H7 (cell line): ENCODE measurements at places on chromosomes 5 and 9. TPM values are rescaled to one million over a fixed set of nuclear protein-coding genes. Genes with fewer than 3 reads are reported as not detected.

GRCh38 chr5:155794795-155795194 lies 532.2 kb upstream of the SGCD start:
- DNase-seq = no peak

GRCh38 chr5:6228257-6229250 lies 149.8 kb downstream of the MED10 start:
- DNase-seq = no peak

GRCh38 chr5:148859703-148860102 lies 33.3 kb downstream of the ADRB2 start:
- no peak for DNase-seq

DNA sequence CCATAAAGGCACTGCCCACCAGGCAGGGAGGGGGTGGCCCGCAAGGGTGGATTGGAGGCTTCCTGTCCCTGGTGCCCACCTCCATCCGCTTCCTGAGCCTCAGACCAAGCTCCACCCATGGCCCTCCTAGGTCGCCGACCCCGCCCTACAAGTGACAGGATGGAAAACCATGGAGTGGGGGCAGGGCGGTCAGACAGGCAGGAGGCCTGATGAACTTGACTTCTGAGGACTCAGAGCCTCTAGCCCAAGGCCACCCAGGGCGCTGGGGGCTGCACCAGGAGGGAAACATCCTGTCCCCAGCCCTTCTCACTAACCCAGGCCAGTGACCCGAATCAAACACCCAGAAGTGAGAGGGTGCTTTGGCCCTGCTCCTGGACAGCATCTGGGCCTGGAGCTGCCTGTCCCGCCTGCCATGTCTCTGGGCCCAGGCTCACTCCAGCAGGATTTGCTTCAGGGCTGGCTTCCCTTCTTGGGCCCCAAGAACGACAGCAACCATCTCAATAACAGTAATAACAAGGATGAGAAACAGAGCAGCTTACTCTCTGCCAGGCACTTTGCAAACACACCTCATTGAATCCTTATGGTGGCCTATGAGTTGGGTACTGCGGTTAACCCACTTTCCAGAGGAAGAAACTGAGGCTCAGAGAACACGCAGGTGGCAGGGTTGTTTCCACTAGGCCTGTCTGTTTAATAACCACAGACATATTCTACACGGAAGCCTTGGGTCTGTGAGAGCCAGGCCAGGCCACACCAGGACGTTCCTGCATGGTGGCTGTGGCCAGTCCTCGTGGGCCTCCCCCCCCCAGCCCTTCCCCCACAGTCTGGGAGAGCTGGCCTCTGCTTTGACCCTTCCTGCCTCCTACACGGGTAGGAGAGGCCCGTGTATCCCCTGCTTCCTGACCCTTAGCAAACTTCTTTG lies 4.4 kb upstream of the ST6GALNAC6 start:
- peak; percentile 81 for DNase-seq

GRCh38 chr5:53084546-53085255 lies 24.9 kb downstream of the MOCS2 start:
- no peak for DNase-seq

DNA sequence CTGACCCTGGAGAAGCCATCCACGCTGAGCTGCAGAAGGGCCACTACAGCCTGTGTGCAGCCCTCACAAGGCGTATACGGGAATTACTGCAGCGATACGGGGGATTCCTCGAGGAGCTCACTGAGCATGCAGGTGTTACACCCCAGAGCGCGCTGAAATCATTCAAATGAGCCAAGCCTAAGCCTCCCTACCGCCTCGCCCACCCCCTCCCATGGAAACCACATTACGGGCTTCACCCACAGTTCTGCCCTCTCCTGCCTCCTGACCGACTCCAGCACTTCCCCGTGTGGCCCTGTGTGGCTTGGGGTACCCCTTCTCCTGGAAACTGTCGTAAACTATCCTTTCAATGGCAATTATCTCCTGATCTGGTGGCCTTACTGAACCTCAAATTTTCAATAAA lies 13.3 kb downstream of the SURF6 start:
- DNase-seq = peak; percentile 32

DNA sequence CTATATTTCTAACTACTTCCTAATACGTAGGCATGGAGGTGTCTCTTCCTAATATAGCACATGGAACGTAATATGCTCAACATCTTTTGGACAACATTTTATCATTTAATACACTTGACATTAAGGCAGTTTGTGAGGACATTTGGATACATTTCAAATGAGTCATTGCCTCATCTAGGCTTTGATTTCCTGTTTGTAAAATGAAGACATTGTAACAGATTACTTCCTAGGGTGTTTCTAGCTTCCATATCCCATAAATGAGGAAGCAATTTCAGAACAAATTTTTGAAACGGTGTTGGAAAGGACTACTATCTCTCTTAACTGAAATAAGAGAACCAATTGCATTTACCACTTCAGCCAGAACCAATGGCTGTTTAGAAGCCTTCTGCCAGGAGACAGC lies 38.7 kb downstream of the SLC28A3 start:
- DNase-seq = no peak

DNA sequence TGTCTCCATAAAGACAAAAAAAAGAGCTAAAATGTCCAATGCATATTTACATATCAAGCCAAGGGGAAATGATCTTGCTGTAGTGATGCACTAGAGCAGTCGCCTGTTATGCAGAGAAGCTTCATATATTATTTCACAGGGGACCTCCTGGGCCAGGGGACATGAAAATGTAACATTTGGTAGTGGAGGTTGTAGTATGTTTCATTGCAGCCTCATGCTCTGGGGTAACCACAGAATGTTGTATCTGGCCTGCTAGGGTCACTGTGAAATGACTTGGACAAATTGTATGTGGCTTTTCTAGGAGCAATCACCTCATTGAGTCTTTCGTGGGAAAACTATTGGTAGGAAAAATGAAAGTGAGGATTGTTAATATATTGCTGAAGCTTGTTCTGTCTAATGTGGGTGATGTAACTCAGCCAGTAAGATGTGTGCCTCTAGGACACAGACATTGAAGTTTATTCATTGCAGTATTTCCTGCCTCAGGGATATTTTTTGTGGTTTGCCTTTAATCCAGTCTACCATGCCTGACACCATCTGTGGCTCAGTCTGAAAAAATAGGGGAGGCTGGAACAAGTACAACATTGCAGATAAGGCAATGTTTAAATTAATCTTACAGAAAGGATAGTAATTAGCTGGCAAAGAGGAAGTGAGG lies 430.8 kb upstream of the TNC start:
- no peak for DNase-seq

- DNase-seq = peak; percentile 10
These were observed 27.8 kb downstream of the TNFSF15 start for GRCh38 chr9:114777821-114778609.

DNA sequence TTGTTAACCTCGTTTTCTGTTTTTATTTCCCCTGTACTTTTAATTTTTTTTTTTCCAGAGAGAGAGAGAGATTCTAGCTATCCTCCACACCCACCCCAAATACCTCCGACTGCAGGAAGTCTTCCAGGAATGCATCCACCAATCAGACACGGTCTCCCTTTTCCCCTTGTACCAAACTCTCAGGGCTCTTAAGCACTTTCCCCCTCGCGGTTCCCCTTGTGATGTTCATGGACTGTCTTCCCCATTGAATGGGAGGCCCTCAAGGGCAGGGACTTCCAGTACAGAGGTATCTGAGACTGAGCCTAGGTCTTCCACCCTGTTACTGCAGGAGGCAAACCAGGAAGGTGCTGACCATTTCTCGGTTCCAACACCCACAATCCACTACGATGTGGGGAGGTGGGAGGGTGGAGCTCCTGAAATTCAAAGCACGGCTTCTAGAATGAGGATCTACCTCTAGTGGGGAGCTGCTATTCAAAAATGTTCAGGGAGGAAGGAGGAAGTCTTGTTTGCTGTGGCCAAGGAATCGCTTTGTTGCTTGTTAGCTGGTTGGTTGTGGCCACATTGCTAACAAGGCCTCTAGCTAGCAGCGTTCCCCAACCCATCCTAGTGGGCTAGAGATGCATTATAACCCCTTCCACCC lies 37.5 kb upstream of the PTGS1 start:
- peak; percentile 43 for DNase-seq

GRCh38 chr5:92455011-92455410 lies 1071.9 kb upstream of the ARRDC3 start:
- DNase-seq = no peak

DNA sequence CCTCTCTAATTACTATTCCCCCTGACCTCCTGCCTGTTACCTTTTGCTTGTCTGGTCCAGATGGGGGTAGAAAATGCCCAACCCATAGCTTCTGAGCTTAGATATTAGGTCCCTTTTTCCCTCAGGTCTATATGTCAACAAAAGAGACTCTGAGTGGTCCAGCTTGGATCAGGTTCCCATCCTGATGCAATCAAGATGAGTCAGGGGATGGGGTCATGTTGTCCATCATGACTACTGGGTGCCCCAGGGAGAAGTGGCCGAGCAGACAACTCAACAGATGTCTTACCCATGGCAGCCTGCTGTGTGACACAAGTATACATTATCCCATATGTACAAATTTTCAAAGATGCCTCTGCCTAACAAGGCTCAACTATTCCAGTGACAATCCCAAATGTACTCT lies 9.1 kb upstream of the ANKH start:
- DNase-seq = no peak

GRCh38 chr9:126301985-126302603 lies 24.5 kb upstream of the MVB12B start:
- DNase-seq = peak; percentile 85

GRCh38 chr5:1781107-1781506 lies 18.5 kb downstream of the MRPL36 start:
- DNase-seq = no peak

- peak; percentile 53 for DNase-seq
These were observed 6.7 kb downstream of the DDX31 start for GRCh38 chr9:132663117-132663516.

GRCh38 chr5:51416149-51416548 lies 32.9 kb downstream of the ISL1 start:
- DNase-seq = no peak

DNA sequence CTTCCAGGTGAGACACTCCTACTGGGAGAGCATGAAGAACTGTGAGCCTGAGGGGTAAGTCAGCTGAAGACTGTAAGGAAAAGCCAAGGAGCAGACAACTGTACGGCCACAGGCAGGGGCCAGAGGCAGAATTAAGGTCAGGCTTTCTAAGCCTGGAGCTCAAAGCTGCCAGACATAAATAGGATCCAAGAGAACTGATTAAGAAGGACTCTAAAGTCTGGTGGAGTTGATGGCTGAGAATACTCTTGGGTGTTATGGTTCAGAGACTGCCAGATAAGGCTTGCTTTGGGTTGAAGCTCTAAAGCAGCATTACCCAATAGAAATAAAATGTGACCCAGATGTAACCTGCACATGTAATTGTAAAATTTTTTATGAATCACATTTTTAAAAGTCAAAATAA lies 12.2 kb downstream of the PDE8B start:
- no peak for DNase-seq

GRCh38 chr5:143338658-143339366 lies 64.7 kb downstream of the NR3C1 start:
- no peak for DNase-seq

GRCh38 chr9:13485068-13485596 lies 205.6 kb upstream of the MPDZ start:
- DNase-seq = no peak

DNA sequence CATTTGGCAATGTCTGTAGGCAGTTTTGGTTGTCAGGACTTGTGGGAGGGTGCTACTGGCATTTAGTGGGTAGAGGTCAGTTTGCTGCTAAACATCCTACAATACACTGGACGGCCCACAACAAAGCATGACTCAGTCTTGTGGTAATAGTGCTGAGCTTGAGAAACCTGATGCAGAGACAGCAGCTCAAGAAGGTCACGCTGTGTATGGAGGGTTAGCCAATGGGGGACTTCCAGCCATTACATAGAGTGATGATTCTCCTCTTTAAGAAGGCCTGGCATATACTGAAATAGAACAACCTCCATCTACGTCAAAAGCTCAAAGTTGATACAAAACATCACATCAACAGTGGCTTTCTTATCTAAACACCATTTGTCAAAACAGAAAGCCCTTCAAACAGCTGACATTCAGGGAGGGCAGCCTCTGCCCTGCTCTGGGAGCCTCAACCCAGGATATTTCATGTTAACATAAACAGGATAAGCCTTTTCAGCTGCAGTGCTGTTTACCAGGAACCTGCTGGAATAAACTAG lies 143.0 kb downstream of the GPBP1 start:
- no peak for DNase-seq

GRCh38 chr9:84970432-84970831 lies 300.9 kb downstream of the NTRK2 start:
- DNase-seq = no peak

GRCh38 chr5:160278343-160278742 lies 34.0 kb downstream of the CCNJL start:
- no peak for DNase-seq

DNA sequence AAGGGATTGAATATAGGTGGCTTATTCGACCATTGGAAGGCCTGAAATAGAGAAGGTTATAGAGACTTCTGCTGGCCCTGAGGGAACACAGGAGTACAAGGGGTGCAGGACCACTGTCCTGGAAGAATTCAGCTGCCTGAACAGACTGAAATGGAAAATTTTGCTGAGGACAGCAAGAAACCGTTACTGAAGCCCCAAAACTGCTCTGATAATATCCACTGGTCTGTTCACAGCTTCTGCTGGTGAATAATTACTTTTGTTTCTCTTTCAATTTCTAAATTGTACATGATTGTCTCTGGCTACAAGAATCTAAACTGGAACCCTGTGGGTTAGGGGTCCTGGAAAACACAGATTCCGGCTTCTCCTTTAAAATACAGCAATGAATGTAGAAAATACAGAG lies 218.5 kb upstream of the CDH12 start:
- DNase-seq = no peak

DNA sequence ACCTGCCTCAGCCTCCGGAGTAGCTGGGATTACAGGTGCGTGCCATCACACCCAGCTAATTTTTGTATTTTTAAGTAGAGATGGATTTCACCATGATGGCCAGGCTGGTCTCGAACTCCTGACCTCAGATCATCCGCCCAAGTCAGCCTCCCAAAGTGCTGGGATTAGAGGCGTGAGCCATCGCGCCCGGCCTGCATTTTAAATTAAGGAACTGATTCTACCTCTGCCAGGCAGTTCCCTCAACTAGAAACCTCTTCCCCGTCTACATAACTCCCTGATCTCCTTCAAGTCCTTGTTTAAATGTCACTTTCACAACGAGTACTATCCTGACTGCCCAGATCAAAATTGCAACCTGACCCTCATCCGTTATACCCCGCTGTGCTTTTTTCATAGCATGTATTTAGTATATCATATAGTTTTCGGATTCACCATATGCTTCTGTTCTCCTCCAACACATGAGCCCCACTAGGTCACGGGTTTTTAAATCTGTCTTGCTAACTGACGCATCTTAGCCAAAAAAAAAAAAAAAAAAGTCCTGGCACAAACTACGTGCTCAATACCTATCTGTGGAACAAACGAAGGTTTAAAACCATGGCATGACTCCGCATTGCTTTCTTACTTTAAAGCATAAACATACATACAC lies 858 bp upstream of the SOWAHA start:
- DNase-seq = no peak

- DNase-seq = no peak
These were observed 169.4 kb downstream of the PAPPA start for GRCh38 chr9:116323012-116323411.

The C9orf50 gene
- not detected in 2 replicates for total RNA-seq

The IL9 gene
- total RNA-seq = not detected in 2 replicates

The BTNL3 gene
- total RNA-seq = not detected in 2 replicates

The SPINK6 gene
- total RNA-seq = not detected in 2 replicates

The HAVCR2 gene
- total RNA-seq = 0.18 and 0.31 TPM in 2 replicates

The PPP3R2 gene
- total RNA-seq = not detected in 2 replicates

The FGF10 gene
- 0.31 and 2.1 TPM in 2 replicates for total RNA-seq
